ENCODE measurements at places on chromosomes 7 and 10.
A peak's percentile ranks its signal among the peaks of the same experiment; 100 is the strongest.

GRCh38 chr10:110717781-110718589 is 73.8 kb downstream of the RBM20 start:
- DNase-seq, result no peak

DNA sequence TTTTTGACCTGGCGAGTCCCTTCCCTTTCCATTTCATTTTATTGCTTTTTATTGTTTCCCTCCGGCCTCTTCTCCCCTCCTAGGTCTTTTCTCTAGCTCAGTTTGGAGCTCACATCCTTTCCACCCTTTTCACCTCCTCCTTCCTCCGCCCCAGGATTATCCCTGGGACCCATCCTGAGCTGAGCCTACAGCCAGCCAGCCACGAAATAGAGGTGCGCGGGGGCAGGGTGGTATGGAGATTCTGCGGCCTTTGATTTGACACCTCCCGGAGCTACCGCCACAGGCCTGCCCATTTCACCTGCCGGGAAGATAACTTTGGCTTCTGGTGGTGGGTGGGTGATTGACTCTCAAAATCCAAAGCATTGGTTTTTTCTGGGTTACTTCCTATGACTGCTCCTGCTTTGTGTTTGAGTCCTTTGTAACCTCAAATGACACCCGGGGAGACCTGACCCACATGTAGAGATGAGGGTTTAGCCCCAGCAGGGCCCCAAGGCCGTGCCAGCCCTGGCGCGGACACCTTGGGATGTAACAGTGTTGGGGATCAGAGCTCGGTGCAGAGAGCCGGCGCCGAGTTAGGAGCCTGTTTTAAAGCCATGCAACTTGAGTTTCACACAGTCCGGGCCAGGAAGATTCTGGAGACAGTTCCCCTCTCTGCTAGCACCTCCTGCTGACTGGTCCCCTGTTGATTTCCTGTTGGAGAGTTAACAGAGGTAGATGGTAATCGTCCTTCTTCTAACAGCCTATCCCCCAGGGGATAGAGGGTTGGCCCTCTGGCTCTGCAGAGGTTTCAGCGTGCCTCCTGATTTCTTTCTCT is 1.5 kb downstream of the DUSP5 start:
- no peak for DNase-seq

GRCh38 chr7:101558742-101559325 is 70.3 kb downstream of the MYL10 start:
- no peak for DNase-seq

GRCh38 chr10:77185696-77186095 is 451.9 kb downstream of the KCNMA1 start:
- no peak for DNase-seq

DNA sequence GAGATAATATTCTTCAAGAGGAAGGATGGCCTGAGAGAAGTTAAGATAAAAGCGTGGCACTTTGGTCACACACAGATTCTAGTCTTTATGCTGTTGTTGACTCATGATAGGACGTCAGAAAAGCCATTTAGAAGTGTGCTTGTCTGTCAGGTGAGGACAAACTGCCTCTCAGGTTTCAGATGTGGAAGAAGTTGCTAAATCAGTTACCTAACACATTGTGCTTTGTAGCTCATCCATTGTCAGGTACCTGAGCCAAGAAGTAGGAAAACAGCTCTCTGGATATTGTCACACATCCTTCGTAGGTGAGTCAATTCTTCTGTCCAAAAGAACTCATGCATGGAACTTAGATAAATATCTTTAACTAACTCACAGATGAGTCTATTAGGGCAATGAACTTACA is 49.5 kb upstream of the PHYHIPL start:
- no peak for DNase-seq

DNA sequence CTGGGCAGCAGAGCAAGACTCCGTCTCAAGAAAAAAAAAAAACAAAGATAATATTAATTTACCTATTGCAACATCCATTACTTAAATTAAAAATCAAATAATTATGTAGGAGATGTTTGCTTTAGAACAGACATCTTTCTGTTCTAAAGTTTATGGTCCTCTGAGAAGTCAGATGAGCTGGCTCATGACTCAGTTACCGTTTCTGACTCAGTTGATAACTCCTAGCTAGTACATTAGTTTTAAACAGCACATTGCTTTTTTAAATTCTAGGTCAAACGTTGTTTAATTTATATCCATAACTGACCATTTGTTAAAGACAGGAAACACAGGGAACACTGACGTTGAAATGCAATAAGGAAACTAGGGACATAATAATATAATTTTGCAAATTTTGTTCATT is 162.7 kb downstream of the ETV1 start:
- DNase-seq, result no peak

DNA sequence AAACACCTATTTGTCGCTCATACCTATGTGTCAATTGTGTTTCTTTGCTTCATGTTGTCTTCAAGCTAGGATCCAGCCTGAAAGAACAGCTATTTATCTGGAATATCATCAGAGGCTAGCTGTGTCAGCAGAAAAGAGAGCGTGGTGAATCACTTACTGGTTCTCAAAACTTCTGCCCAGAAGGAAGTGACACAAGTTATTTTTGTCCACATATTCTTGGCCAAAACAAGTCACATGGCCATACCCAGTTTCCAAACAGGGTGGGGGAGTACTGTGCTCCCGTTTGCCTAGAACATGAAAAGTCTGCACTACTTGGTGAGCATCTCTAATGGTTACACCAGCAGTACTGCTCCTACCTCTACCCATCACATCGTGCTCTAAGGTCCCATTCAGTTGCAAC is 160.9 kb upstream of the CSTF2T start:
- no peak for DNase-seq

- no peak for DNase-seq
Measured at GRCh38 chr10:133117036-133117687, 29.4 kb downstream of the ADGRA1 start.

DNA sequence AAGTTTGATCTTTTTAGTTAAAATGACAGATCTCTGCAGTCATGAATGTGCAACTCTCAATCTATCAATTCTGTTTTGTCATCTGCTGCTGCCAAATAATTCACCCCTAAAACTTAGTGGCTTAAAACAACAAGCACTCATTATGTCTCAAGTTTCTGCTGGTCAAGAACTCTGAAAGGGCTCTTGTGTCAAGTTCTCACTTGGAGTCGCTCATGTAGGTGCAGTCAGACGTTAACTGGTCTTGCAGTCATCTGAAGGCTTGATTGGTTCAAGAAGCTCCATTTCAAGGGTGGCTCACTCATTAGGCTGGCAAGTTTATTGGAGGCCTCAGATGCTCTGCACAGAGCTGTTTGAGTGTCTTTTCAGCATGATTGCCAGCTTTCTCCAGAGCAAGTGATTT is 28.5 kb upstream of the LRRC72 start:
- DNase-seq, result no peak

- no peak for DNase-seq
Measured at GRCh38 chr7:118642396-118642795, 417.9 kb downstream of the ANKRD7 start.

- DNase-seq, result no peak
Measured at GRCh38 chr7:86645225-86645608, 1.5 kb downstream of the GRM3 start.

- no peak for DNase-seq
Measured at GRCh38 chr10:105239311-105240219, 598.5 kb downstream of the SORCS3 start.

GRCh38 chr10:77630507-77630848 is 7.1 kb downstream of the KCNMA1 start:
- no peak for DNase-seq

GRCh38 chr10:99996671-99997648 is 12.8 kb downstream of the DNMBP start:
- no peak for DNase-seq

- no peak for DNase-seq
Measured at GRCh38 chr10:130769146-130770017, 542.1 kb downstream of the TCERG1L start.

GRCh38 chr10:120819366-120819765 is 31.8 kb upstream of the WDR11 start:
- DNase-seq, result no peak

DNA sequence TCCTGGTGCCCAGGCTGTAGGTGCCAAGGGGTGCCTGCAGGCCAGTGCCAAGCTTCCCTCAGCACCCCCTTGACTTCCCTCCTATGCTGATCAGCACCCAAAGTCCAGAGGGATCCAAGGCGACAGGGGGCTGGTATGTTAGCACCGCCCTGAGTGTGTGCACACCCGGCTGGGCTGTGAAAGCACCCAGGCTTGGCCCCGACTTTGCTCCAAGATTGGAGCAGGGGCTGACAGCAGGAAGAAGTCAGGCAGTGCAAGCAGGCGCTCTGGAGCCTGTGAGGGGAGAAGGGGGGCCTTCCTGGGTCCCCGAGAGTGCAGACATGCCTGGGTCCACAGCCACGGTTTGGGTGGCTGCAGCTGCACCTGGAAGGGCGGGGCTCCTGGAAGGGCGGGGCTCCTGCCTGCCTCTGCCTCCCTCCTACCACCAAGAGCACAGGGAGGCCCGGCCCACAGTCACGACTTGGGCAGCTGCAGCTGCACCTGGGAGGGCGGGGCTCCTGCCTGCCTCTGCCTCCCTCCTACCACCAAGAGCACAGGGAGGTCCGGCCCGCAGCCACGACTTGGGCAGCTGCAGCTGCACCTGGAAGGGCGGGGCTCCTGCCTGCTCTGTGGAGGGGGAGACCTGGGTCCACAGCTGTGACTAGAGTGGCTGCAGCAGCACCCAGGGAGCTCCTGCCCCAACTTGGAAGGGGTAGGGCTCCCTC is 30.2 kb upstream of the ZMYND11 start:
- no peak for DNase-seq

- DNase-seq, result no peak
Measured at GRCh38 chr10:93495654-93496321, 624 bp upstream of the CEP55 start.

GRCh38 chr10:34557173-34557572 is 257.9 kb downstream of the PARD3 start:
- DNase-seq, result no peak

GRCh38 chr7:152344253-152344652 is 91.5 kb downstream of the KMT2C start:
- no peak for DNase-seq

DNA sequence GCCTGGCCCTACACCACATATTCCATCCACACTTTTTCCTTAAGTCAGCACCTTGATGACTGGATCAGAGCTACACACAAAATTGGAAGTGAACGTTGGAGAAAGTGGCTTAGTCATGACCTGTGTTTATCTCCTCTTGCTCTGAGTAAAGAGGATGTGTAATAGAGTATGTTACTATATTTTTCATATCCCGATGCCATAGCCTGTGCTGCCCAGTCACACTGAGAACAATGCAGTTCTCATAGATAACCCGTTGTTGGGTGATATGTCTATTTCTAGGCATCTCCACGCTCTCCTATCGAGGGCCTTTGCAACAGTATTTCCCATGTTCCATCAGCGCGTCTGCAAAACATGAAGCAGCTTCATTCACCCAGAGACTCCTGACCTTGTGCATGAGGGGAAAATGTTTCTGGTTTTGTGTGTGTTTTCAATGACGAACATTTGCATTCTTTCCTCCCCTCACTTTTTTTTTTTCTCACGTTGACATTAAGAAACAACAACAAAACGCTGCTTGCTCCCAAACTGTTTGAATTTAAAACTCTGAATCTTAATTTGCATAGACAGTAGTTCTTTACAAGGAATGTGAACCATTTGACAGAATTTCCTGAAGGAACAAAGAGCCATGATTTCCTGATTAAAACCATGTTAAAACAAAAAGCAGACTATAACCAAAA is 43.4 kb downstream of the GRK5 start:
- DNase-seq, result peak; percentile 69

GRCh38 chr7:21777921-21778320 is 167.8 kb downstream of the CDCA7L start:
- no peak for DNase-seq

- no peak for DNase-seq
Measured at GRCh38 chr10:26837139-26837538, 23.6 kb downstream of the ABI1 start.

- no peak for DNase-seq
Measured at GRCh38 chr10:24086296-24087086, 122.4 kb upstream of the KIAA1217 start.

- peak; percentile 74 for DNase-seq
Measured at GRCh38 chr10:103772096-103772845, 83.1 kb downstream of the SH3PXD2A start.

DNA sequence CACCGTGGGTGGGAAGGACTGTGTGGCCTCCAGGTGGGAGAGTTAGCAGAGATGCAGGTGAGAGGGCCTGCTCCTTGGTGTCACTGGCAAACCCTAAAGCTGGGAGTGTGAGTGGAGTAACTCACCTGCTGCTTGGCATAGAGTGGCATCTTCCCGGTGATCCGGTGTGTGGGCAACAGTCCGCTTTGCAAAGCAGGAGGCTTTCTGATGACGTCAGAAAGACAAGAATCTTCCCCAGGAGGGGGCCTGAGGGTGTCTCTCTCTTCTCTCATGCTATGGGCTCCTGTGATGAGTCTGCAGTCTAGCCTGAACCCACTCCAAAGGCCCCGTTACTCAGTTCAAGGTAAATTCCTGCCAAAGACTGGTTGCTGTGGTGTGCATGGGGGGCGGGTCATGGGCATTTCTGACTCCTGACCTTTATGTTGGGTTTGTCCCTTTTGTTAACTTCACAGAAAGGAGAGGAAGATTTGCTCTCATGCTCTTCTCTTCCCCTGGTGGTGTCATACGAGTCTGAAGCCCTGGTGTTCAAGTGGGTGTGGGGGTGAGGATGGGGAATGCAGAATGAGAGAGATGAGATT is 187.9 kb downstream of the GATA3 start:
- no peak for DNase-seq
